ENCODE measurements at places on chromosomes 6 and 20.

DNA sequence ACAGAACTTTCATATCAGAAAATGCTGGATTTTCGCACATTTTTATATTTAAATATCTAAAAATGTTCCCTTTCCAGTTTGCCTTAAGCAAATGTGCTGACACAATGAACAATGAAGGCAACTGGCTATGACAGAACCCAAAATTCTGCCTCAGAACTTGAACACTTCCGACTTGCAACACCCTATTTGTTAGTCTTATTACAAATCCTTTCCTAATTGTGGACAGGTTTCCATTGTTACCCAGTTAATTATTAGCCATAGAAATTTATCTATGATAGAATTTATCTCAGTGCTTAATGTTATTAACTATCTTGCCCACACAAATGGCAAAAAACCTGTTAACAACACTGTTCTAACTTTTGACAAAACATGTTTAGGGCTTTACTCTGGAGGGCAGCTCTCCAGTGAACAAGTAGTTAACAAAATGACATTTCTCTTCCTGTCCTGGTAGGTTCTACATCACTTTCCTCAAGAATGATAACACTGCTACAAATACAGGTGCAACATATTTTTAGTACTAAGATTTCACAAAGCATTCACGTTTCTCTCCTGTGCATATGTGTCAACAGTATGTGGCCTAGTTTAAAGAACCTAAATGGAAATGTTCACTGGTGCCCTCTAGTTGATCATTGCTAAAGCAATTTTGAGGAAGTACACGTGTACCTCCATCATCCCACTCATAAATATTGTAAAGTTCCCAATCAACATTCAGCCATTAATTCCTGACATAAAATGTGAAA is 58.4 kb downstream of the HIVEP2 start:
- DNase-seq, result peak; percentile 74

- DNase-seq, result peak; percentile 82
These were observed 129.4 kb downstream of the BCAS1 start for GRCh38 chr20:53940907-53941545.

GRCh38 chr6:120622127-120622631 is 712.1 kb downstream of the TBC1D32 start:
- DNase-seq, result no peak

GRCh38 chr6:35833536-35833935 is 28.4 kb downstream of the LHFPL5 start:
- DNase-seq, result peak; percentile 70

DNA sequence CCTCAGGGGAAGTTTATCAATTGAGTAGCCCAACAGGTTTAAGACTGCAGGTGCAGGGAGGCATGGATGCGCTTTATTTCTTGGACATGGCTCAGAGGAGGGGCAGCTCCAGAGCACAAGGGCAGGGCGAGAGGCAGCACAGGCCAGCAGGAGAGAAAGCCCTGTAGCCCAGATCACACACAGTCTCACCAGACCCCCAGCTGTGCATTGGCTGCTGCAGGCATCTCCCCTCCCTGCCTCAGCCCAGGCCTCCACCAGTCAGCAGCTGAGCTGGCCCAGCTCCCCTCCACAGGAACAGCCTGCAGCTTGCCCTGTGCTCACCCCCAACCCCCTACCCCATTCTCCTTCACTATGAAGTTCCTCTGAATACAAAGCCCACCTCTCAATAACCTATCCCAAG is 24.7 kb downstream of the MRPL14 start:
- DNase-seq, result no peak

DNA sequence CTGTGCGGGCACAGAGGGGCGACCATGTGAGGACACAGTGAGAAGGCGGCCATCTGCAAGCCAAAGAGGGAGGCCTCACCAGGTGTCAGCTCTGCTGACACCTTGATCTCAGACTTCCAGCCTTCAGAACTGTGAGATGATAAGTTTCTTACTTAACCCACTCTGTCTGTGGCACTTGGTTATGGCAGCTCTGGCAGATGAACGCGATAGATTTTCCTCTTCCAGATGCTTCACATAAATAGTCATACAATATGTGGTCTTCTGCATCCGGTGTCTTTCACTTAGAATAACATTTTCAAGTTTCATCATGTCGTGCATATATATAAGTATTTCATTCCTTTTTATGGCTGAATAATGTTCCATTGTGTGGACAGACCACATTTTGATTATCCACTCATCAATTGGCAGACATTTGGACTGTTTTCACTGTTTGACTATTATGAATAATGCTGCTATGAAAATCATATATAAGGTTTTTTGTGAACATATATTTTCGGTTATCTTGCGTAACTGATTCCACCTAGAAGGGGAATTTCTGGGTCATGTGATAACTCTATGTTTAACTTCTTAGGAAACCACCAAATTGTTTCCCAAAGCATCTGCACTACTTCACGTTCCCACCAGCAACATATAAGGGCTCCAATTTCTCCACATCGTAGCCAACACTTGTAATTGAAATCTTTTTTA is 30.2 kb downstream of the PRR18 start:
- no peak for DNase-seq

DNA sequence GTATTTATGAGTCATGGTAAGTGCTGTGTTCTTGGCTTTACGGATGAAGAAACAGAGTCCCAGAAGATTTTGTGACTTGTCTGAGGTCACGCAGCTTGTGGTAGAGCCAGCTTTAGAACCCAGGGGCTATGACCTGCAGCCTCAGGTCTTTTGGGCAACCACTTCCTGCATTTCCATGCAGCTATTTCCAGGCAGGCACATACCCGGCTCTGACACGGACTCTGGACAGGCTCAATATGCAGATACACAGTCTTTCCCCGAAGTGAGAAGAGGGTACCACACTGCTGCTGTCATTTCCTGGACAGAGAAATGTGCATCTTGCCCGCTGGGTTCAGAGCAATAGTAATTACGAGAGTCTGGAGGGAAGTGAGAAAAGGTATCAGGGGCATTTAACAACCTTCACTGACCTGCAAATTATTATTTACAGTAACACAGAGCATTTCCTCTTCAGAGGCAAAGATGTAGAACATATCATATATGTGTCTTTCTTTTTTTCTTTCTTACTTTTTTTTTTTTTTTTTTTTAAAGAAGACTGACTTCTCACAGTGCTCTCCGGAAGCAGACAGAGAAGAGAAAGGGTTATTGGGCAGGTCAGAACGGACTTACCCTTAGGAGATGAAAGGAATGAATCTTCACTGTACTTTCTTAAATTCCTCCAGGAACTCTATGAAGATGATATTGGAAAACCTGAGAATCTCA is 185.1 kb downstream of the CLIC5 start:
- DNase-seq, result peak; percentile 53

GRCh38 chr6:128731249-128732165 is 151.4 kb upstream of the LAMA2 start:
- peak; percentile 64 for DNase-seq

GRCh38 chr6:116461331-116461931 is at the start of gene CALHM6:
Gene CALHM6, plus strand, starts transcription at chr6:116461375. Its CDS starts 555 bp downstream, at chr6:116461930.
- no peak for DNase-seq

DNA sequence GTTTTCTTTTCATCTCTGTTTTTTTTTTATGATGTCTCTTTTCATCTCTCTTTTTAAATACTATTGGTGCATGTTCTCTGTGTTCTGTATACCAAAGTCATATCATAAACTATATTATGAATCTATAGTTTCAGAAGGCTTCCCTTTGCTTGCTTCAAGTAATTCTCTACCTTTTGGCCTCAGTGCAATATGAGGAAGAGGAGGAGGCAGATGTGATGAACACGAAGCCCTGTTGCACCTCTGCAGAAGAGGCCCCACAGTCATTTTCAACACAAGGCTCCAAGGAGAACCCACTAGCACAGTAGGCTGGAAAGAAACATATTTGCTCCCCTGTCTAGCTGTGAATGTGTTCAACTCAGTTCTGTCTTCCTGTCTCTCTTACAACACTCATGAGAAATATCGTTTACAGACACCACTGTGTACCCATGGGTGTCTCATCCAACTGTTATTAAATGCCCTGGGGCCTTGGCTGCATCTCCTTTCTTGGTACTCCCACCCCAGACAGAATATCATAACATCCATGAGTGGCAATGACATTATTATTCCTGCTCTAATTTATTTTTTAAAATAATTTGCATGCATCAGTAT is 122.6 kb upstream of the SHLD1 start:
- DNase-seq, result no peak

DNA sequence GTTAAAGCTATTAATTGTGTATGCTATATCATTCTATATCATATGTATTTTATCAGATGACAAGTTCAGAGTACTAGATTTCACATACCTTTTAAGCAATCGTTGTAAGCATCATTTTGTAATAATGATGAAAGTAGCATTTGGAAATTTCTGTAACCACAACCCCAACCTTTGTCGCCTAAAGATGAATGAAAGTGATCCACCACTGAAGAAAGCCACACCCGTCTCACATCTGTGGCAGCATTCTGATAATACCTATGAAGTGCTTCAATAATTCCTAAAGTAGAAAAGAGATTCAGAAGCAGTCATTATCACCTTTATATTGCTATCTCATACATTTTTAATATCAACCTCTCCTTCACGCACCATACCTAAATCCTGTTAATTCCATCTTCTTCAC is 16.6 kb downstream of the ZUP1 start:
- DNase-seq, result no peak

DNA sequence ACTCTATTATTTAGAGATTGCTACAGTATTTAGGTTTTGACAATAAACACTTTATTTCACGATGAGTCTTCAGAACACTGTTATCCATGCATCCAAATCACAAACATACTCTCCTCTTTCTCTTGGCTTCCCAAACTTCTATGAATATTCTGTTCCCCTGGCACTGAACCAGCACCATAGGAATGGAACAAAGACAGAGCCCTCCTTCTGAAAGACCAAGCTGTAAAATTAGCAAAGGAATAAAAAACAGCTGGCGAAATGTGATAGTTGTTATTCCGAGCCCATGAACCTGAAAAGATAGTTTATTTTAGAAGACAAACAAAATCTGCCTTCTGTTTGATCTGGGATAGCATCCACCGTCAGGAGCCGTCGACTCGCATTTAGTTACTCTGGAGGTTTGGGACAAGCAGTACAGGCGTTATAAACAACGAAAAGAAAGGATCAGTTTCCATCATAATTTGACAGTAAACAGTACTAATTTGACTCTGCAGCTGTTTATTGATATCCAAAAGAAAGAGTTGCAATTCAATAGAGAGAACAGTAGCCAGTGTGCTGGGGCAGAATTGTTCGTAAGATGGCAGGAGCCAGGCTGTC is 161.4 kb downstream of the CLIC5 start:
- no peak for DNase-seq

- DNase-seq, result peak; percentile 32
These were observed 87.9 kb upstream of the BMP5 start for GRCh38 chr6:55963301-55963700.

- DNase-seq, result no peak
These were observed 23.8 kb downstream of the ADGRF4 start for GRCh38 chr6:47722194-47722593.

GRCh38 chr6:11748591-11749210 is 29.9 kb downstream of the ADTRP start:
- no peak for DNase-seq

DNA sequence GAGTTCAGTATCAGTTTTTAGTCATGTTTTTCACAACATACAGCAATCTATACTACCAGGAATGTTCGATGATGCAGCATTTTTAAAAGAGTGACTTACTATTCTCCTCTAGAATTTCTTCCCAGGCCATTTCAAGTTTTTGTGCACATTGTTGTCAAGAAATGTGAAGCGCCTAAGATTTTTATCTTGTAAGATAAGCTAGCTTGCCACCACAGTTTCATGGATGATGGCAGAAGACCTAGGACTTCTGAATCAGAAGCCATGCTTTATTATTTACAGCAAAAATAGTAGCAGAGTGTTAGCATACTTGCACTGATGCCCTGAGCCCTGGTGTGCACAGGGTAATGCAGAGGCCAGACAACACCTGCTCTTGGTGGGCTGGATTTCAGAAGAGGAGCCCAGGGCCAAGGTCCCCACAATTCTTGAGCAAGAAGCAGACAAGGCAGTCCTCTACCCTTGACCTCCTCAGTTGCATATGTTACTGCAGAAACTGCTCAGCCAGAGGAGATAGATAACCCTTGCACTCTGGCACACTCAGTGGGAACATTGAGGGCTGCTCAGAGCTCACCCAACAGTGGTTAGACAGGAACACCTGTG is 99.2 kb downstream of the QKI start:
- no peak for DNase-seq

DNA sequence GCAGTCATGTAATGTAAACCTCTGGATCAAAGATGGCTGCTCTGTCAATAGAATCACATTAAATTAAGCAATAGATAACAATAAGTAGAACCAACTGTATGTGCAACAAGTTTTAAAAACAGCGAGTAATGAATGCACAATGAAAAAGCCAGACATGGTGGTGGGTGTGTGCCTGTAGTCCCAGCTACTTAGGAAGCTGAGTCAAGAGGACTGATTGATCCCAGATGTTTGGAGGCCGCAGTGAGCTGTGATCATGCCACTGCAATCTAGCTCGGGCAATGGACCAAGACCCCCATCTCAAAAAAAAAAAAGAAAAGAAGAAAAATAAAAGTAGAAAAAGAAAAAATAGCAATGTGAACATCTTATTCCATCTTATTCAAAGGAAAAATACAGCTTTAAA is 558.7 kb upstream of the MMS22L start:
- peak; percentile 9 for DNase-seq

GRCh38 chr6:135224037-135224647 is 43.0 kb downstream of the MYB start:
- DNase-seq, result no peak

DNA sequence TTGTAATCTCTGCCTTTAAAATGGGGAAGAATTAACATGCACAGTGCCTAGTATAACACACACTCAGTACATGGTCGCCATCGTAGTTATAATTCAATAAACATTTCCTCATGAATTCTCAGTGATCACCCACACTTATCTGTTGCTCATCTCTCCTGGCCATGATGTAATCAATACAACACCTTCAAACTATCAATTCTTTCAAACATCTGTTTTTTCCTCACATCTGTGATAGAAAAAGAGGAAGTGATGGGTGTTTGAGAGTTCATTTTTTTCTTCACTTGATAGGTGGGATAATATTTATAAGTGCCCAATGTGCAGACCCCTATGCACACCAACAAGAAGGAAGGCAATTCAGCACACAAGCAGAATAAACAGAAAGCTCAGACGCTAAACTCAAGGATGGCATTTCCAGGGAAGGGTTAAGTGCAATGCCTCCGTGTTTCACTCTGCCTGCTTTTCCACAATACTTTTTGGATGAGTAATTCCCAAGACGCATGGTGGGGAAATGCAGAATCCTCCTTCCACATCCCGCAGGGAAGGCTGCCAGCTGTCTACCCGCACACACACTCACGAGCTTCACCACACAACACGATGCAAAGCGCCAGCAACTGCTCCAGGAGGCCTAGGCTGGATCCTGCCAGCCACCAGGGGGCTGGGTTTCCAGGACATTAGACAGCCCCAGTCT is 100.3 kb downstream of the GMPR start:
- DNase-seq, result peak; percentile 95

GRCh38 chr6:69704916-69705315 is 91.9 kb downstream of the LMBRD1 start:
- DNase-seq, result no peak

GRCh38 chr6:43401730-43402129 is 25.6 kb upstream of the ABCC10 start:
- DNase-seq, result no peak

Measured in iris pigment epithelial cell (primary cell).